A549 treated with GW870086 at 1 μM for 4 hours (cell line): ENCODE measurements at places on chromosomes 11 and 22. TPM values are rescaled to one million over a fixed set of nuclear protein-coding genes. Genes with fewer than 3 reads are reported as not detected.

The MYBPC3 gene
- total RNA-seq, result 0.02 to 0.10 TPM (median 0.06 TPM) in 5 replicates

The OR51F2 gene
- total RNA-seq, result not detected in 5 replicates

The ATG2A gene
- total RNA-seq, result 12.9 to 22.4 TPM (median 20.8 TPM) in 5 replicates

The MAPK11 gene
- total RNA-seq, result 5.2 to 7.6 TPM (median 6.5 TPM) in 5 replicates

The INS gene
- not detected in 5 replicates for total RNA-seq

The CECR2 gene
- total RNA-seq, result 0.05 to 0.14 TPM (median 0.08 TPM) in 5 replicates

The SCUBE2 gene
- 0.31 to 0.89 TPM (median 0.75 TPM) in 5 replicates for total RNA-seq

The RRP7A gene
- 45.1 to 65.1 TPM (median 56.7 TPM) in 5 replicates for total RNA-seq

The PIK3C2A gene
- 8.7 to 19.8 TPM (median 15.4 TPM) in 5 replicates for total RNA-seq

The OTUB1 gene
- 105 to 135 TPM (median 126 TPM) in 5 replicates for total RNA-seq

The IFITM10 gene
- total RNA-seq, result 0.96 to 2.1 TPM (median 1.2 TPM) in 5 replicates

The MMP12 gene
- total RNA-seq, result 0.07 to 0.09 TPM in 2 of 5 replicates, not detected in the others

The NAA40 gene
- total RNA-seq, result 13.6 to 17.0 TPM (median 15.0 TPM) in 5 replicates

The ANAPC15 gene
- 75.3 to 97.7 TPM (median 86.3 TPM) in 5 replicates for total RNA-seq

The B3GAT3 gene
- 41.9 to 58.0 TPM (median 50.7 TPM) in 5 replicates for total RNA-seq

The BIRC3 gene
- 34.3 to 43.9 TPM (median 42.0 TPM) in 5 replicates for total RNA-seq

The SCN3B gene
- total RNA-seq, result 0.10 to 0.22 TPM (median 0.13 TPM) in 5 replicates

The CLMP gene
- total RNA-seq, result 16.6 to 22.6 TPM (median 19.7 TPM) in 5 replicates

The FOLR3 gene
- total RNA-seq, result not detected in 5 replicates

The CCDC81 gene
- 0.17 to 0.33 TPM (median 0.27 TPM) in 4 of 5 replicates, not detected in the other for total RNA-seq

The OR52I1 gene
- not detected in 5 replicates for total RNA-seq

The CHRNA10 gene
- 0.51 to 1.7 TPM (median 1.1 TPM) in 5 replicates for total RNA-seq

The FAM180B gene
- total RNA-seq, result not detected in 5 replicates

The GLYAT gene
- total RNA-seq, result not detected in 5 replicates

The APOL5 gene
- total RNA-seq, result not detected in 5 replicates

The SAA2 gene
- total RNA-seq, result 0.24 to 0.43 TPM in 2 of 5 replicates, not detected in the others

The GPR83 gene
- 0.05 to 0.09 TPM (median 0.06 TPM) in 3 of 5 replicates, not detected in the others for total RNA-seq

The ARHGAP20 gene
- 0.03 TPM in 1 of 5 replicates, not detected in the others for total RNA-seq

The LGALS1 gene
- 1,260 to 1,466 TPM (median 1,297 TPM) in 5 replicates for total RNA-seq

The MRGPRF gene
- total RNA-seq, result 0.06 to 0.09 TPM (median 0.08 TPM) in 3 of 5 replicates, not detected in the others

The MYOD1 gene
- not detected in 5 replicates for total RNA-seq

The SOX10 gene
- total RNA-seq, result not detected in 5 replicates

The KDELR3 gene
- total RNA-seq, result 17.8 to 19.5 TPM (median 19.1 TPM) in 5 replicates

The AMOTL1 gene
- 5.5 to 9.8 TPM (median 8.4 TPM) in 5 replicates for total RNA-seq

The OR10A3 gene
- not detected in 5 replicates for total RNA-seq

The C22orf42 gene
- not detected in 5 replicates for total RNA-seq

The SLC22A6 gene
- total RNA-seq, result not detected in 5 replicates

The TREH gene
- total RNA-seq, result not detected in 5 replicates

The LRRC10B gene
- 0.09 to 0.21 TPM (median 0.17 TPM) in 5 replicates for total RNA-seq

The TRPM5 gene
- not detected in 5 replicates for total RNA-seq

The MFRP gene
- total RNA-seq, result not detected in 5 replicates

The ALG8 gene
- total RNA-seq, result 47.5 to 64.3 TPM (median 61.3 TPM) in 5 replicates

The C11orf52 gene
- total RNA-seq, result not detected in 5 replicates

The PCNX3 gene
- 26.1 to 36.6 TPM (median 36.0 TPM) in 5 replicates for total RNA-seq

The CHRDL2 gene
- total RNA-seq, result 2.9 to 4.8 TPM (median 4.2 TPM) in 5 replicates

The MAJIN gene
- total RNA-seq, result not detected in 5 replicates

The MRGPRX2 gene
- total RNA-seq, result not detected in 5 replicates

The SLC15A3 gene
- total RNA-seq, result not detected in 5 replicates

The C11orf86 gene
- total RNA-seq, result 60.1 to 99.8 TPM (median 85.5 TPM) in 5 replicates

The GNAZ gene
- 1.9 to 3.0 TPM (median 2.5 TPM) in 5 replicates for total RNA-seq

The KIRREL3 gene
- total RNA-seq, result 9.4 to 11.6 TPM (median 10.1 TPM) in 5 replicates
